Esophagus mucosa (tissue), 1 donor: ENCODE measurements at places on chromosomes 1 and 21.

- ATAC-seq: no peak
These were observed 14.2 kb upstream of the F13B start for GRCh38 chr1:197081117-197081753.

- no peak for ATAC-seq
These were observed 39.1 kb downstream of the KCNJ6 start for GRCh38 chr21:37877171-37877570.

- ATAC-seq: no peak
These were observed 31.2 kb upstream of the IFNAR2 start for GRCh38 chr21:33198346-33199099.

GRCh38 chr1:64623750-64624191, 121.1 kb upstream of the RAVER2 start:
- ATAC-seq: no peak

DNA sequence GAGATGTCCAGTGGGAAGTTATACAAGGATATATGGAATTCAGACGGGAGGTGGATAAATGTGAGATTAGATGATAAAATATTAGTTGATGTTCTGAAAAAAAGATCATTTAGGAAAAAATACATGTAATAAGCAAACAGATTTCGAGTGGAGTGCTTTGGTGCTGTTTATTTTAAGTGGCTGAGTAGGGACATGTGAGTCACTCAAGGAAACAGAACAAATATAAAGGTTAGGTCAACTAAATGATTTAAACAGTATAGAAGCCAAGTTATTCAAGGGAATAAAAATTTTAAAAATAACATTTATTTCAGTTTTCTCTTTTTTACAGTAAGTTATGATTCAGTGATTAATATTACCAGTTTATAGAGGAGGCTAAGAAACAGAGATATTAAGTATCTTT, 1046.7 kb upstream of the B3GALT2 start:
- no peak for ATAC-seq

DNA sequence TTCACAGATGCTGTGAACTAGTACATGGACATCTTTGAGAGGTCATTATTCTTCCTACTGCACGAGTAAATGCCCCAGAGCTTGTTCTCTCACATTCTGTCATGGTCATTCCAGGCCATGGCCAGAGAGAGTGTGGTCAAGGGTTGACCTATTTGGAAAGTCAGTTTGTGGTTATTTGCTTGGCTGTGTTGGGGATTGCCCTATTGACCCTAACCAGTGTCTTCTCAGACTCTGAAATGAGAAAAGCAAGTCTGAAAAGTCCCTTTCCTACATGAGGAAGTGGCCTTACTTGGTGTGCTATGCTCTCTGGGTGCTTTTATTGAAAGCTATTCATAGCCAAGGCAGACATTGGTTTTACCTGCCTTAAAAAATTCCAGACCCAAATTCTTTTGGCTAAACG, 26.6 kb downstream of the CLIC6 start:
- no peak for ATAC-seq

GRCh38 chr21:15495965-15496364, 233.8 kb upstream of the USP25 start:
- peak; percentile 59 for ATAC-seq

- ATAC-seq: no peak
These were observed 130.7 kb downstream of the SIPA1L2 start for GRCh38 chr1:232499188-232499587.

DNA sequence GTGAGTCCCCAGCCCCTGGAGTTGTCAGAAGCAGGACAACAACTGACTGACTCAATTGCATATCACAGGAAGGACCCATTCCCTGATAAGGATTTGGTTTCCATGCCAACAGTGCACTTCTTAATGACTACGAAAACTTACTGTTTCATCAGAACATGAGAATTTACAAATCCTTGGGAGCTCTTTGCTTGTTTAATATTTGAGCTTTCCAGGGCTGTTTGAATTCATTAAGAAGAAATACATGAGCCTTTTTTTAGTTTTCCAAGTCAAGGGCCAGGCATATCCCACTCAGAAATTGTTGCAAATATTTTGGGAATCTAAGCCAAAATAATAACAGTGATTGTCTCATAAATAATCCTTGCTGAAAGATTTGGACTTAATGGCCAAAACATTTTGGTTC, 27.2 kb upstream of the COL24A1 start:
- ATAC-seq: no peak

DNA sequence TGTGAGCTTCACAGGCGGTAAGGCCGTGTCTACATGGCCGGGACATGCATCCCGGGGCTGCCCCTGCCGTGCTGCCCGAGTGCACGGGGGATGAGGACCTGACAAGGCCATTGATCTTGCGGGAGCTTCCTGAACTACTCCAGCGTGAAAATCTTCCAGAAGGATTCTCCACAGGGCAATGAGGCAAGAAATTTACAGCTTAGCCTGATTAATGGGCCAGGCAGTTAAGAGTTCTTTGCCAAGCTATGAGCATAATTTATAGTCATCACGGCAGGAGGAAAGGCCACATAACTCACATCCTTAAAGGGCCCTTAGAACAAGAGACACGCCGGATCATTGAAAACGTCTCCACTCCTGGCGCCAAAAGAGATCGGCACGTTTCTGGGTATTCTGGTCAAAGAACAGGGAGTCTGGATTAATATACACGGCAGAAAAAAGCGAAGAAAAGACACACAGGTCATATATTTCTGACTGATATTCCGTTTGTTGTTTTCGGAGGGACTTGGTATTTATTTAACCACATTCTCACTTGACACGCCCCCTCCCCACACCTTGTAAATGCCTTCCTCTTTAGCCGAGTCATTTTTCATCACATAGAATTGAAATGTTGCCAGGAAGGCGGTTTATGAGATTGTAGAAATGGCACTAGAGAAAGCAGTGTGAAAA, 180.5 kb downstream of the DYRK1A start:
- no peak for ATAC-seq

DNA sequence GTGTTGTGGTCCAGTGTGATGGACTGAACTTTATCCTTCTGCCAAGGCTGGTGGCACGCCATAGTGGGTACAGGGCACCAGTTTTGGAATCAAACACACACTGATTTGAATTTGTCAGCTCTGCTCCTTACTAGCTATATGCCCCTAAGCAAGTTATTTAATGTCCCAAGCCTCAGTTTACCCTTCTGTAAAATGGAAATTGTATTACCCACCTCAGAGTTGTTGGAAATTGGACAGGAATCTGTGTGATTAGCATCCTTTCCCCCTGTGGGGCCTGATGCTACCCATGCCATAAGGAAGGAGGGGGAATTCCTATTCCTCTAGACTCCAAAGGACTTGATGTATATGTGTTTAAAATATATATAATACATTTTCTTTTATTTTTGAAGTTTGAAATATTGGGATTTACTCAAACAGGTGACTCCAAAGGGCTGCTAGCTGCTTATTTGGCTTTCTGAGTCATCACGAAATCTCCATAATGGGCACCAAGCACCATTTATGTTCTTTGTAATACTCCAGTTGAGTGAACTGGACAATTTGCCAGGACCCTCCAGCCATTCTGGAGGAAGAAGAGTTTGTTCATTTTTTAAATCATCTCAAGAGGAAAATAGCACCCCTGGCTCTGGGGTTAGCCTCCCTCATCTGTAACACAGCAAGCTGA, 224.5 kb upstream of the TMEM51 start:
- no peak for ATAC-seq

DNA sequence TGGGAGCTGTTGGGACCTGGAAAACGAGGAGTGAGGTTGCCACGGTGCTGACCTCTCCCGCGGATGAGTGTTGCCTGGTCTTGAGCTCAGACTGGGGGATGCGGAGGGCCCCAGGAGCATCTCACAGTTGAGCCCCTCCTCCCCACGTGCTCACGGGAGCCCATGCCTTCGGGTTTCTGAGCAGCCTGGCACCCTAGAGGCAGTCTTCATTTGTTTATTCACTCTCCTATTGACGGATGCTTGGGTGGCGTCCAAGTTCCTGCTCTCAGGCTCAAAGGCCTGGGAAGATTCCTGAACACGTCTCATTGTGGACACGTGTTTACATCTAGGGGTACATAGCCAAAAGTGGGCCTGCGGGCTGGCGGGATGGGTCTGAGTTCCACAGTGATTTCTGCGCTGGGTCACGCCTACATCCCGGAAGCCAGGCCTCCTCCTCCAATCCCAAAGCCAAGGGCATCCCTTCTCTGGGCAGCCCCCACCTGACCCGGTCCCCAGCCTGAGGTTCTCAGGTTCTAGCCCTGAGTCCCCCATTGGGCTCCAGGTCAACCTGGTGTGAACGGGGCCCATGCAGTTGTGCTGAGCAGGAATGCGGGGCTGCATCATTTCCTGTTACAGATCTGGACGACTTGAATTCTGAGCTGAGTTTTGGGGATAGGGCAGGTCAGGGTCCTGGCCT, 14.7 kb downstream of the WNT3A start:
- ATAC-seq: no peak

DNA sequence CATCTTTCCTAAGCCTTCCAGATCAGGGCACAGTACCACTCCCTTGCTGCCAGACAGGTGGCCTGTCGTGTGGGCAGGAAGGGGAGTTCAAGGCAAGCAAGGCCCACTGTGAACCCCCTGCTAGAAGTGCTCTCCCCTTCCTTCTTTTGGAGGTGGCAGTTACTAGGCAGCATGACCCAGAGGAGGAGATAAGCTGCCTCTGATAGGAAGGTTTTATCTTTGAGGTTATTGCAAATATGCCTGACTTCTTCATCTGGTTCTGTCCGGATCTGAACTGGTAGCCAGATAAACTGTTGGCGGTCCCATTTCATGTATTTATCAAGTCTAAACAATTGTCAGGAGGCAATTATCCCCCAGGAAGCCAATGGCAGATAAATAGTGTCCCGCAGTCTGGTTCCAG, 198.2 kb upstream of the LMO4 start:
- ATAC-seq: no peak

DNA sequence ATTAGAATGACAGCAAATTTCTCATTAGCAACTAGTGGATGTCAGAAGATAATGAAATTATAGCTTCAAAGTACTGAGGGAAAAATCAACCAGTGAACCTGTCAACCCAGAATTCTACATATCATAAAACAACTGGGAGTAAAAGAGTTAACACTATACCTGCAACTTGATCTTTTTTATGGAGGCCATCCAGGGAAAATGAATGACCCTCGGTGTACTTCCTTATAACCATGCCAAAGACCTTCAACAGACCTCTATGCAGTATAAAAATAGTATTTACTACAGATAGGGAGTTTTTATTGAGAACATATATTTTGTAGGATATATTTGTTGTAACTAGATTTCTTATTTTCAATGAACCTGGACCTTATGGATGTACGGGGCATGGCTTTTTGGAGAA, 392.5 kb upstream of the ZRANB2 start:
- no peak for ATAC-seq

DNA sequence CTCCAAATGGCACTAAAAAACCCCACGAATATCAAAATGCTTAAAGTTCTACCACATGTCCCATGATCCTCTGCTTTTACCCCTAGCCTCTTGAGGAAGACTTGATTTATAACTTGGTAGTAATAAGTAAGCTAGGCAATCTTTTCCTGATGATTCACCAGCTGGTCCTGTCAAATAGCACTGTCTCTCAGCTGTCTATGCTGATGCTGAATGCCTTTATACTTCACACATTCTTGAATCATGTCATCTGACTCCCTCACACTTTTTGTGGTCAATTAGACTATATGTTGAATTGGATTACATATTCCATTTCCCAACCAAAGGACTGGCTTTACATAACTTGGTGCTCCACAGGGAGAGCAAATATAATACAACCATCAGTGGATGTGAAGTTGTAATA, 16.6 kb downstream of the C21orf91 start:
- ATAC-seq: no peak

GRCh38 chr1:216476341-216476740, 53.1 kb upstream of the USH2A start:
- ATAC-seq: no peak

GRCh38 chr1:163912170-163912884, 590.6 kb downstream of the NUF2 start:
- no peak for ATAC-seq

- no peak for ATAC-seq
These were observed 378.4 kb downstream of the SETD4 start for GRCh38 chr21:35681946-35682345.

GRCh38 chr1:203039609-203040512, 13.6 kb downstream of the PPFIA4 start:
- no peak for ATAC-seq

- ATAC-seq: no peak
These were observed 128.7 kb downstream of the TLR5 start for GRCh38 chr1:223014142-223014873.

DNA sequence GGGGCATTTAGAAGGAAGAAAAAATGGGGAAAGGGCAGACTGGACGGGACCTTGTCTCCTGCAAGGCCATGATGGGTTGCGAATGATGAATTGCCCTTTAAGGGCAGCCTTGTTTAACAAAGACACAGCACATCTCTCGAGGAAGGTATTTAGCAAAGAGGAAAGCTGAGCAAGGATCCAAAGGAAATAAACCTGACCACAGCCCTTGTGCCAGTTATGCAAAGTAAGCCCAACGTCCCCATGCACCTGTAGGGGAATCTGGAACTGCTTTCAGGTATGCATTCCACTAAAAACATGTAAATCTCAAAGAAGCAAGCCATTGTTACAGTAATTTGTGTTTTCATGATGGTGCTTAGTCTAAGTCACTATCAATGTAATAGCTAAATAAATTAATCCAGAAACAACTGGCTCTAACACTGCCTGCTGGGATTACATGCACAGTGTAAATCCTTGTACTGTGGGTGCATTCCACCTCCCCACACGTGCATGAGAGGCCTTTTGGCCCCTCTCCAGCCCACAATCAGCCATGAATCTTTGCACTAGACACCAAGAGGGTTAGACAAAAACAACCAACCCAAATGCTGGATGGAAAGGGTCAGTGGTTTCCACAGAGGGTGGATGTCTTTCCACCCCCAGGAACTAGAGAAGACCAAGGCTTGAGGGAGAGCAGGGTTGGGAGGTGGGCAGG, 228.8 kb upstream of the KAZN start:
- ATAC-seq: no peak

DNA sequence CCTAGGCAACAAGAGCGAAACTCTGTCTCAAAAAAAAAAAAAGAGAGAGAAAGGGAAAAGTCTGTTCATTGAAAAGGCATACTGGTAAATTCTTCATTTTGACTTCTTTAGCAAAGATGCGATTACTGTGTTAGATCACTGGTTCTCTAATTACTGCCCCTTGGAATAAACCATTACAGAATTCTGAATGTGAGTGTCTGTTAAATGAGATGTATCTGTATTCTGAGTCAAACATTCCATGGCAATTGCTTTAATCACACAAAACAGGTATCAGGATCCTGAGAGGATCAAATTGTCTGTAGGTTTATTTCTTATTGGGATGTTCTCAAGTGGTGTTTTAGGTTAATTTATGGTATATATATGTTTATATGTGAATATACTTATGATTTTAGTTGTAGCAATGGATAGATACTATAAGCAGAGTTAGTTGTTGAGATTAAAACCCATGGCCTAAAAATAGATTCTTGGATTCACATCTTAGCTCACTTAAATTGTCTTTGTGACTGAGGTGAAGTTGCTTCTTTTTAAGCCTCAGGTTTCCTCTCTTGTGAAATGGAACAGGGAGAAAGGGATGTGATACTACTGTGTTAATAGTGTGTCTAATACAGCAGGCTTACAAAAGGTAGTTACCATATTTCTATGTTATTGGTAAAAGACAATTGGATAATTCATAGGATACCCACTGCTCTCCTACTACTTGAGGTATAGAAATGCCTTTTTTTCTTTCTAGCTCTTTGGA, 16.2 kb downstream of the SRRM1 start:
- ATAC-seq: no peak

GRCh38 chr1:195763146-195763906, 844.9 kb downstream of the KCNT2 start:
- ATAC-seq: peak; percentile 15
